Activated CD8-positive, alpha-beta memory T cell treated with anti-CD3 and anti-CD28 coated beads, Interleukin-2, amount 10 ng/mL, durations not matched to agents 7 days and 5 days (primary cell): ENCODE measurements at places on chromosomes 6 and 20.
A peak's percentile ranks its signal among the peaks of the same experiment; 100 is the strongest.

DNA sequence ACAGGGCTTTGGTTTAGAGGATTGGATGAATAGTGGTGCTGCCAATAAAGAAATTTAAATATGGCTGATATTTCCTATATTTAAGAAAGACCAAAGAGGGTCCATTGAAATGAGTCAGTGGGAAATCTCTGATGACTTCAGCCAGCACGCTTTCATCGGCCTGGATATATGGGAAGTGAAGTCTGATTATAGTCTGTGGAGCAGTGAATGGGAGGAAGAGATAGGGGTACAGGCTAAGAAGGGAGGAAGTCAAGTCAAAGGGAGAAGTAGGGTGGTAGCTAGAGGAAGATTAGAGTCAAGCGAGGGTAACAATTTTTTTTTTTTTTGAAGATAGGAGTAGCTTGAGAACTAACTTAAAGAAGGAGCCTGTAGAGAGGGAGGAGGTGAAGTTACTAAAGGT is 22.7 kb downstream of the SLC16A10 start:
- DNase-seq: no peak
- peaks cover 15% of the 10 kb centered on the region for H3K36me3 ChIP-seq
- no peak overlapping the region for H3K4me3 ChIP-seq
- H3K27me3 ChIP-seq: peaks cover 6% of the 10 kb centered on the region
- H3K27ac ChIP-seq: no peak overlapping the region

DNA sequence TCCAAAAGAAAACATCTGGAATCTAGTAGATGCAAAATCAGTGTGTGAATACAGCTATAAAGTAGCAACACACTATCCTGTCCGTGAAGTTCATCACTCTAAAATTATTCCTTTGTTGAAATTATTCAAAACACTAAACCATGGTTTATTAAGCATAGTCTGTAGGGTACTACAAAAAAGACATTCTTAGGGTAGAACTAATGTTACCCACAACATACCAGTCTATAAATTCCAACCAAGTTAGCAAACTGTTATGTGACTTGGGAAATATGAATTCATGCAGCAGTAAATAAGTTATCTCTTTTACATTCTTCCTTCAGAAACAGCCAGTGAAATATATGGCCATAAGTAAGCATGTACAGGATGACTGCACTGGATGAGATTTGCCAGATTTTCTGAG is 580.3 kb upstream of the ADGRB3 start:
- no peak for DNase-seq
- H3K36me3 ChIP-seq: no peaks in the 10 kb centered on the region
- no peaks in the 10 kb centered on the region for H3K27me3 ChIP-seq
- no peaks in the 10 kb centered on the region for H3K4me1 ChIP-seq
- H3K27ac ChIP-seq: no peak overlapping the region
- no peak overlapping the region for H3K4me3 ChIP-seq

DNA sequence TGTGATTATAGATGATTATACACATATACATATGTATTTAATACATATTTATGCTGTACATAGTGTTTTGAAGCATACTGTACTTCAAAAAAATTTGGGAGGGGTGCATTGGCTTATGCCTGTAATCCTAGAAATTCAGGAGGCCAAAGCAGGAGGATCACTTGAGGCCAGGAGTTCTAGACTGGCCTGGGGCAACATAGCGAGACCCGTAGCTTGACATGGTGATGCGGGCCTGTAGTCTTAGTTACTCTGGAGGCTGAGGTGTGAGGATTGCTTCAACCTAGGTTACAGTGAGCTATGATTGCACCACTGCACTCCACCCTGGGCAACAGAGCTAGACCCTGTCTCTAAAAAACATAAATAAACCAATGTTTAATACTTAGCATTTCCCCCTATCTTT is 1.6 kb upstream of the FAM110A start:
- no peak for DNase-seq
- no peak overlapping the region for H3K4me3 ChIP-seq
- peaks cover 33% of the 10 kb centered on the region for H3K4me1 ChIP-seq

DNA sequence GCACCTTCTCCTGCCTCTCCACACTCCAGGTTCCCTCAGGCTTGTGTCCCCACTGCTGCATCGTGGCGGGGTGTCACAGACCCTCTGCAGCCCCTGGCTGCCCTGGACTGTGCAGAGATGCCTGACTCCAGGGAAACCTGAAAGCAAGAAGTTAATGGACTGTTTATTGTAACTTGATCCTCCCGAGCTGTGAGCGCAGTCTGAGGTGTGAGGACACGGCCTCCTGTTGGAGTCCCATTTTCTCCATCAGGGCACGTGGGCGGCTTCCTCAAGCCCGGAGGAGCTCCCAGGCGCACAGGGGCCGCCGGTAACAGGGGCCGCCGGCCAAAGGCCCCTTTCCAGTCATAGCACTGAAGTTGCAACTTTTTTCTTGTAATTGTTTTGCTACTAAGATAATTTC is 16.9 kb downstream of the RBM38 start:
- no peaks in the 10 kb centered on the region for H3K27me3 ChIP-seq
- H3K27ac ChIP-seq: no peak overlapping the region
- H3K4me1 ChIP-seq: peaks cover 25% of the 10 kb centered on the region
- no peak for DNase-seq
- no peak overlapping the region for H3K4me3 ChIP-seq

DNA sequence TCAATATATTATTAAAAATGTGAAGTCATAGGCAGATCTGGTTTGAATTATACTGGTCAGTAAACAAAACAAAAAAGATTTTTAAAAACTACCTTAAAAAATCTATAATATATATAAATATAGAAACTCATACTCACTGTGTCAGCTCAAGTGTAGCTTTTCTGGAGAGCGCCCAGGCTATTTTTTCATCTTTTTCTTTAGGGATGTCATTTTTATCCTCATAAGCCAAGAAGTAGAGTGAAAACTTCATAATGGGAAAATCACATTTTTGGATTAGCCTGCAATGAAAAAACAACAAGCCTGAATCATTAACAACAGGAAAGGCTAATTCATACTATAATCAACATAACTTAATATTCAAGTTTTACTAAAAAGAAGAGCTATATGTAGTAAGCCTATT is 18.7 kb downstream of the GLO1 start:
- H3K27ac ChIP-seq: no peak overlapping the region
- DNase-seq: no peak
- H3K27me3 ChIP-seq: no peaks in the 10 kb centered on the region
- peaks cover 31% of the 10 kb centered on the region for H3K36me3 ChIP-seq

DNA sequence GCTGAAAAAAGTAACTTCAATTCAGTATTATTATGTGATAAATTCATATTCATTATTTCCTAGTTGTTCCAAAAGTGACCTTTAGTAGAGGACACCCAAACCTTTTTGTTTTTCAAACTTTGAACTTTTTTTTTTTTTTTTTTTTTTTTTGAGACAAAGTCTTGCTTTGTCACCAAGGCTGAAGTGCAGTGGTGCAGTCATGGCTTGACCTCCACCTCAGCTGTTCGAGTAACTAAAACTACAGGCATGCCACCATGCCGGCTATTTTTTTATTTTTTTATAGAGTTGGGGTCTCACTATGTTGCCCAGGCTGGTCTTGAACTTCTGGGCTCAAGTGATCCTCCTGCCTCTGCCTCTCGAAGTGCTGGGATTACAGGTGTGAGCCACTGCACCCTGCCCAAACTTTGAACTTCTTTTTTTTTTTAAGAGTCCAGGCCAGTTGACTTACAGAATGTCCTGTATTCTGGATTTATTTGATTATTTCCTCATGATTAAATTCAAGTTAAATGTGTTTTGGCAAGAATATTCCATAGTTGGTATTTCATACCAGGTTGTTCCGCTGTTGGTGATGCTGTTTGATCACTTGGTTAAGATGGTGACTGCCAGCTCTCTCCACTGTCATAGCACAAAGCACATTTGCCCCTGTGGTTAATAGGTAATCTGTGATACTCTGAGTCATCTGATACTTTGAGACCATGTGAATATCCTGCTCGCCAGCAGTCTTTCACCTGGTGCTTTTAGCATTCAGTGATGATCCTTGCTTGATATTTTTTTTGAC is 48.0 kb downstream of the VAPB start:
- no peaks in the 10 kb centered on the region for H3K27me3 ChIP-seq
- peaks cover 21% of the 10 kb centered on the region for H3K36me3 ChIP-seq
- peaks cover 16% of the 10 kb centered on the region for H3K4me1 ChIP-seq
- no peak overlapping the region for H3K4me3 ChIP-seq

- DNase-seq: no peak
- H3K36me3 ChIP-seq: no peaks in the 10 kb centered on the region
- no peak overlapping the region for H3K4me3 ChIP-seq
- H3K4me1 ChIP-seq: peaks cover 10% of the 10 kb centered on the region
Observed at GRCh38 chr6:44039839-44040350, 87.4 kb downstream of the MRPL14 start.

GRCh38 chr6:170449835-170450753 is 103.0 kb downstream of the PSMB1 start:
- H3K4me3 ChIP-seq: peak overlapping the region; percentile 22
- no peak for DNase-seq
- peaks cover 8% of the 10 kb centered on the region for H3K4me1 ChIP-seq

DNA sequence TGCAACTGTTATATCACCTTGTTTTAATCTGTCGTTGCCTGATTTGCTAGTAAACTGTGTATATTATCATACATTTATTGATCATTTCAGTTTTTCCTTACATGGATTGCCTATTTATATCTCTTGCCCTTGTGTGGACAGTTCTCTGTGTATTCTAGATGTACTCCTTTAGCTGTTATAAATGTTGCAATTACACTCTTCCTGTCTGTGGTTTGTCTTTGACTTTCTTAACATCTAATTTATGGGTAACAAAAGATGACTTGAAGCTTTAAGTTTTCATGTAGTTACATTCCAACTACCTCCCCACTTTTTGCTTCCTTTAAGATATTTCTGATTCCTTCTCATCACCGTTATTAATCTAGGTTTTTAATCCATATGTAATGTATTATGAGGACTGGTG is 22.6 kb downstream of the PLCB1 start:
- no peak overlapping the region for H3K4me3 ChIP-seq
- peaks cover 56% of the 10 kb centered on the region for H3K4me1 ChIP-seq
- H3K27me3 ChIP-seq: no peaks in the 10 kb centered on the region
- H3K36me3 ChIP-seq: no peaks in the 10 kb centered on the region
